Muscle of arm (tissue), 14 donors: ENCODE measurements at places on chromosomes 2 and 18. TPM values are rescaled to one million over a fixed set of nuclear protein-coding genes. Genes with fewer than 3 reads are reported as not detected.

IL1F10 gene
- polyA plus RNA-seq, result not detected

GPR35 gene
- 1.8 TPM for polyA plus RNA-seq

CPO gene
- 0.18 TPM for polyA plus RNA-seq

DNA sequence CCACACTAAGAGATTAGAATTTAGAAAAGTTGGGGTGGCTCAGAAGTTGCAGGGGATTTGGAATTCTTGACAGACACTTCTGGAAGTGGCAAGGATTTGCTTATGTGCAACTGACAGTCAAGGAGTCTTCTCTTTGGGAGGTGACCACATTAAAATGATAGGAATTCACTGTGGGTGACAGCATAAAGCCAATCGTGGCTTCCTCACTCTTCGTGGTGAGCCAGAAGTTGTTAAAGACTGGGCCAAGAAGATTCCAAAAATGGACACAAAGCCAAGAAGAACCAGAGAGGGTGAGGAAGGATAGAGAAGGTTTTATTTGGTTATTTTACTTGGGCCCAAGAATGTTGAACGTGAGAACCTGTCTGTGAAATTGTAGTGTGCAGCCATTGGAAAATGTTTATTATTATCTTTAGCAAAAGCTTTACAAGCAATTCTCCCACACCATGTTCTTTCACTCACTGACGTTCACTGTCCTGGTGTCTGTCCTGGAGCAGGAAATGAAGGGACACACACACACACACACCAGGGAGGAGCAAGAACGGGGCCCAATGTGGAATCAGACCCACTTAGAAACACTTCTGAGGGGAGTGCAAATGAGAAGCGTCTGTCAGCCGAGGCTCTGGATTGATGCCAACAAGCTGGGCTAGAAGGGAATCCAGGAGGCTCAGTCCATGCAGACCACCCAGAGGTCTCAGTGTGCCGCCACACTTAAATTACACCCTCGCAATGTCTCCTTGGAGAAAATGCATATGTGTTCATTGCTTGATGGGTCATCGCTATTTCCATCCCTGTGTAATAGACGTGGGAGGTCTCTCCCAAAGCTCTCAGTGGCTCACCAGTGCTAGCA, 37.2 kb downstream of the STEAP3 start:
- no peak for DNase-seq

DLX2 gene
- 0.69 TPM for polyA plus RNA-seq

ALPG gene
- not detected for polyA plus RNA-seq

DNA sequence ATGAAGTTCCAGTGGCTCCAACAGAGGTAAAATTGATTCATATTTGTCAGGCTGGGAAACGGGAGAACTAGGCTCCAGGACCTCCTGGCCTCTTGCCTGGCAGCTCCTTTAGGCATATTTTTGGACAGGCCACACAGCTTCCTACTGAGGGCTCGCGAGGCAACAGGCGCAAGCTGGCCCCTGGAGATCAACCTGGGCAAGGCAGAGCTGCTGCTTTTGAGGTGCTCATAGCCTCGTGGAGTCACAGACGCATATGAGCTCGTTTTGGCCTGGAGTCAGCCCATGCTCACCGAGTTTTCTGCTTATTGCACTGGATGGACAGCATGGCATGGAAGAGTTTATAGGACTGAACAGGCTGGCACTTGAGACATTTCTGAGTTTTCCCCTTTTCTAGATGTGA, 97.7 kb downstream of the CAPN13 start:
- no peak for DNase-seq

- DNase-seq, result no peak
Observed at GRCh38 chr2:140797718-140798117, 1333.1 kb downstream of the LRP1B start.

- no peak for DNase-seq
Observed at GRCh38 chr2:218266316-218266979, 3.5 kb downstream of the AAMP start.

DNA sequence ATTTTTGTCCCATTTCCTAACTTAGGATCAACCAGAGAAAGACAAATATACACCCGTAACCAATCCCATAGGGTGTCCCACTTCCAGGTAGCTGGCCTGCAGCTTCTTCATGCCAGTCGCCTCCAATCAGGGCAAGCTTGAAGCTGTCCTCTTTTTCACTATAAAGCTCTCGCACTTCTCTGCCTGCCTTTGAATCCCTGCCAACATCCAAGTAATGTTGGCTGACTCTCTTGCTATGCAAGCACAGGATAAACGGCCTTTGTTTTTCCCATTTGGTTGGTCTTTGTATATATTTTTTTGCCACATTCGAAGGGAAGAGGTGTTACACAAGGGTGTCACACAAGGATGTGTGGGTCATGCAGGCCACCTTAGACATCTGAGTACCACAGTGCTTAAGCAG, 388.8 kb downstream of the CBLN2 start:
- DNase-seq, result peak; percentile 7

- no peak for DNase-seq
Observed at GRCh38 chr2:106115250-106115649, 78.9 kb downstream of the UXS1 start.

GKN1 gene
- polyA plus RNA-seq, result 0.23 TPM

GRCh38 chr2:68987021-68987503, 12.6 kb downstream of the GKN1 start:
- DNase-seq, result no peak
